ENCODE measurements at places on chromosomes 16 and 17. TPM values are rescaled to one million over a fixed set of nuclear protein-coding genes. Genes with fewer than 3 reads are reported as not detected.

GRCh38 chr17:27578718-27579085 is 52.3 kb upstream of the LGALS9 start:
- no peak for DNase-seq

DNA sequence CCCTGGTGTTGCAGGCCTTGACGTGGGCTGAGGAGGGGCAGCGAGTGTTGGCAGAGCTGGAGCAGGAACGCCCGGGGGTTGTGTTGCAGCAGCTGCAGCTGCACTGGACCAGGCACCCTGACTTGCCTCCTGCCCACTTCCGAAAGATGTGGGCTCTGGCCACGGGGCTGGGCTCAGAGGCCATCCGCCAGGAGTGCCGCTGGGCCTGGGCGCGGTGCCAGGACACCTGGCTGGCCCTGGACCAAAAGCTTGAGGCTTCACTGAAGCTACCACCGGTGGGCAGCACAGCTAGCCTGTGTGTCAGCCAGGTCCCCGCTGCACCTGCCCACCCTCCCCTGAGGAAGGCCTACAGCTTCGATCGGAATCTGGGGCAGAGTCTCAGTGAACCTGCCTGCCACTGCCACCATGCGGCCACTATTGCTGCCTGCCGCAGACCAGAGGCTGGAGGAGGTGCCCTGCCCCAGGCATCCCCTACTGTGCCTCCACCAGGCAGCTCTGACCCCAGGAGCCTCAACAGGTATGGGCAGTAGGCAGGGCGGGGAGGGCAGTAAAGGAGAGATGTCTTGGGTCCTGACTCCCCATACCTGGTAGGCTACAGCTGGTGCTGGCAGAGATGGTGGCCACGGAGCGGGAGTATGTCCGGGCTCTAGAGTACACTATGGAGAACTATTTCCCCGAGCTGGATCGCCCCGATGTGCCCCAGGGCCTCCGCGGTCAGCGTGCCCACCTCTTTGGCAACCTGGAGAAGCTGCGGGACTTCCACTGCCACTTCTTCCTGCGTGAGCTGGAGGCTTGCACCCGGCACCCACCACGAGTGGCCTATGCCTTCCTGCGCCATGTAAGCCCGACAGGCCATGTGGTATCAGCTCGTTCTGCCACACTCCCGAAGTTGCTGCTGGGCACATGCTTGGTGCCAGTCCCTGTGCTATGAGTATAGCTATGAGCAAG is 5.6 kb downstream of the PLEKHG4 start:
- DNase-seq: no peak

DNA sequence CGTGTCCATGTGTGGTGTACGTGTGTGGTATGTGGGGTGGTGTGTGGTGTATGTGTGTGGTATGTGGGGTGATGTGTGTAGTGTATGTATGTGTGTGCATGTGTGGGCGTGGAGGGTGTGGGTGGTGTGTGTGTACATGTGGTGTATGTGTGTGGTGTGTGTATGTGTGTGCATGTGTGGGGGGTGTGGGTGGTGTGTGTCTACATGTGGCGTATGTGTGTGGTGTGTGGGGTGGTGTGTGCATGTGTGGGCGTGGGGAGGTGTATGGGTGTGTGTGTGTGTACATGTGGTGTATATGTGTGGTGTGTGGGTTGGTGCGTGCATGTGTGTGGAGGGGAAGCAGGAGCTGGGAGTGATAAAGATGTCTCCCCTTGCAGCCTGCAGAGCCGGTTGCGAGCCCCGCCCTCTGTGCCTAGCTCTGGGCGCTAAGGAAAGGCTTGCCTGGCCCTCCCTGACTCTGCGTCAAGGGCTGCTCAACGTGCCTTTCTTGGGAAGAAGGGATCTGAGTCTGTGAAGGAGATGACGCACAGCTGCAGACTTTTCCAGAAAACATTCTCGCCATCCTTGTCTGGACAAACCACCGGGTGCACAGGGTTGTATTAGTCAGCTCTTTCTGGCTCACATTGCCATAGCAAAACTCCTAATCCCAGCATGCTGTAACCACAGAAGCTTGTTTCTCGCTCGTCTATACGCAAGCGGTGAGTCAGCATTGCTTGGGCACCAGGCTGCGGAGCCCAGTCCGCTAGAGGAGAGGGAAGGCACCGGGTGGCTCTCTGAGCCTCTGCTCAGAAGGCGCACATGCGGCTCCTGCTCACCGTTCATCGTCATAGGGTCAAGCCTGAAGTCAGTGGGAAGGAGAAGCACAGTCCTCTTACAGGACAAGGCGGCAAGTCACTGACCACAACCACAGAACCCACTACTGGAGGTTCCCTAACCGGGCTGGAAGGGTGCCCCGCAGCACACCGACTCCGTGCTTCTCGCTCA is 2.0 kb upstream of the CD300H start:
- DNase-seq: no peak

DNA sequence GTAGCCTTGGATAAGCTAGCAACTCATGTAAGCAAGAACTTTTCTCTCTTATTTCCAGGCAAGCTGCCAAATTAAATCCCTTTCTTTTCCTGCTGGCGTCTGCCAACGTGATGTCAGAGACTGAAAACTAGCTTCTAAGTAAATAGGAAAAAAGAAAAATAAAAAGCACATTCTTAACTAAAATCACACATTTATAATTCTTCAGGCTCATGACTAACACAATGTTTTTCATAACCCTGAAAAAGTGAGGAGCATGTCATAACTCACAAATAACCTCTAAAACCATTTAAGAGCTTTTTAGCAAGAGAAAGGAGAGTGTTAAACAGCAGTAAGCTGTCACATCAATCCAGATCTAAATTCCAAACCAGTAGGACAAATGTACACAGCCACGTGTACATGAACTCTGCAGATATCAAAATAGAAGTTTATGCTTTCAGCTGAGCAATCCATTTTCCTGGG is 110.0 kb downstream of the N4BP1 start:
- no peak for DNase-seq

GRCh38 chr17:1166276-1166675 is 13.5 kb downstream of the ABR start:
- no peak for DNase-seq

- no peak for DNase-seq
Observed at GRCh38 chr17:27535975-27536374, 79.7 kb downstream of the KSR1 start.

DNA sequence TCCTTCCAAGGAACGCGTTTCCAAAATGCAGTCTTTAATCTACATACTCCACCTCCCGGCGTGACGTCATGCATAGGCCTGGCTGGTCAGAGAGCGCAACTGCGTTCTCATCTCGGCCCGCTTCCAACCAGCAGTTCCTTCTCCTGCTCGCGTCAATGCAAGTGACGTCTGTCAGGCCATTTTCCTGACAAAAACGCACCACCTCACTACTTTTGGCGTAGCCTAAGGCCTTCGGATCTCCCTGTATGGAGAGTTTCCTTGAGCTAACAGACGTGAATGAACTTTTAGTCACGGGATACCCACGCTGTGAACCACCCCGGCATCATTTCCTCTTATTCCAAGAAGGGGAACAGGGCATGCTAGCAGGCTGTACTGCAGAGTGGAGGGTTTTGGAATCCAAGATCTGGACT is 25.0 kb downstream of the TEX14 start:
- DNase-seq: peak; percentile 23

DNA sequence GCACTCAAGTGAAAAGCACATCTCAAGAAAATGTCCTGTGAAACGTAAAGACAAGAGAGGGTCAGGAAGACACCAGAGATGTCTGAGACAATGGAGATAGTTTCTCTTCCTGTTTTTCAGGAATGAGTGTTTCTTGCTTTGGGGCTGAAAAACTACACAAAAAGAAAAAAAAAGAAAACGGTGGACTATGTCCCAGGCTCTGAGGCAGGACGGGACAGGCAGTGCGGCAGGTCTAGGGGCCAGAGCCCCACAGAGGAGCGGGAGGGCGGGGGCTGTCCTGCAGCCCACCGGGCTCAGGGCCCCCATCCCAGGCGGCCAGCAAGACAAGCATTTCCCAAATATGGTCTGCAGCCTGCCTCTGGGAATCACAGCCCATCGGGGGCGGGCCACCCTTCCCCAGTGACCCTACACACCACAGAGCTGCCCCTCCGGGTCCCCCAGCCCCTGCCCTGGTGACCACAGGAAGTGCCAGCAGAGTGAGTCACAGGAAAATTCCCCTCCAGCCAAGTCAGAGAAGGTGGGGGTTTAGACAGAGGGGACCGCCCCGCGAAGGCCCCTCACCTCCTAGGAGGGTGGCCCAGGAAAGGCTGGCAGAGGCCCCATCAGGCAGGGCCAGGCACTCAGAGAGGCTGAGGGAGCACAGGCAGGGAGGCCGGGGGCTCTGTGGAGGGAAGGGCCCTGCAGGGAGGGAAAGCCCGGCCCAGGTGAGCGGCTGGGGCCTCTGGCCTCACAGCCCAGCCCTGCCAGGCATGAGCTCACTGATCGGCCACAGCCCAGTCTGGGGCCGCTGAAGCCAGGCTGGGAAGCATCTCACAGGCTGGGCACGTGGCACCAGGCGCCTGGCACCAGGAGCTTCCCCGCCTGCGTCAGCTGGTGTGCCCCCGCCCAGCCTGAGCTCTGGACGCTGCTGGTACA is 6.3 kb downstream of the BCAR1 start:
- DNase-seq: no peak

ADCY9 gene
- 2.0 TPM for total RNA-seq

NLRC5 gene
- total RNA-seq: 372 TPM

DNA sequence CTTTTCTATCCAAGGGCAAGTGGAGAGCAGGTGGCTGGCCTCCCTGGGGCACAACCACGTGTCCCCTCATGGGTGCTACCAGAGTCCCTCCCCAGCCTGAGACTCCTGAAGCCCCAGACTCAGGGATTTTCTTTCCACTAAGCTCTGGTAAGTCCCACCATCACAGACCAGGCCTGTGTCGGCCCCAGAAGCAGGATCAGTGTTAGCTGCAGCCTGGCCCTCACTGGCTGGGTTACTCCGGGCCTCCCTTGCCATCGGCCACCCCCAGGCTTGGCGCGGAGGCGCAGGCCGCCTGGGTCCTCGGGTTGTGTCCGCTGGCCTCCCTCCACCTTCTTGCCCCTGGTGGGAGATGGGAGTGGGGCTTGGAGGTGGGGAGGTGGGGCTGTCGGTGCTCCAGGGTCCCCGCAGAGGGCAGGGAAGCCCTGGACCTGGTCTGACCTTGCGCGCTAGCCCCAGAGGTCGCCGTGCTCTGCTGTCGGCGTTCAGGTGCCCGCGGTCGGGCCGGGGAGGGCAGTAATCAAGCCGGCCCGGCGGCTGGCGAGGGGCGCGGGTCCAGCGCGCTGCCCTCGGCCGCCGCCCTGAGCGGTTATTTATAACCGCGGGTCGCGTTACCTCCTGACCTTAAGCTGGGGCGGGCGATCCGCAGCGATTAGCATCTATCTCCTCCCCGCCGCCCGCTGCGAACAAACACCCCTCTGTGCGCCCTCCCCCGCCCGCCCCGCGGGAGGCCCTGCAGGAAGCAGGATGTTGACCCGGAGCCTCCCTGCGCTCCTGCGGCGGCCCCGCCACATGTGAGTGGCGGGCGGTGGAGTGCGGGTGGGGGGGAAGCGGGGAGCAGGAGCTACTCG is 78.1 kb upstream of the TOB1 start:
- no peak for DNase-seq

GRCh38 chr17:50151937-50152547 is 1.6 kb upstream of the PPP1R9B start:
- peak; percentile 56 for DNase-seq

DNA sequence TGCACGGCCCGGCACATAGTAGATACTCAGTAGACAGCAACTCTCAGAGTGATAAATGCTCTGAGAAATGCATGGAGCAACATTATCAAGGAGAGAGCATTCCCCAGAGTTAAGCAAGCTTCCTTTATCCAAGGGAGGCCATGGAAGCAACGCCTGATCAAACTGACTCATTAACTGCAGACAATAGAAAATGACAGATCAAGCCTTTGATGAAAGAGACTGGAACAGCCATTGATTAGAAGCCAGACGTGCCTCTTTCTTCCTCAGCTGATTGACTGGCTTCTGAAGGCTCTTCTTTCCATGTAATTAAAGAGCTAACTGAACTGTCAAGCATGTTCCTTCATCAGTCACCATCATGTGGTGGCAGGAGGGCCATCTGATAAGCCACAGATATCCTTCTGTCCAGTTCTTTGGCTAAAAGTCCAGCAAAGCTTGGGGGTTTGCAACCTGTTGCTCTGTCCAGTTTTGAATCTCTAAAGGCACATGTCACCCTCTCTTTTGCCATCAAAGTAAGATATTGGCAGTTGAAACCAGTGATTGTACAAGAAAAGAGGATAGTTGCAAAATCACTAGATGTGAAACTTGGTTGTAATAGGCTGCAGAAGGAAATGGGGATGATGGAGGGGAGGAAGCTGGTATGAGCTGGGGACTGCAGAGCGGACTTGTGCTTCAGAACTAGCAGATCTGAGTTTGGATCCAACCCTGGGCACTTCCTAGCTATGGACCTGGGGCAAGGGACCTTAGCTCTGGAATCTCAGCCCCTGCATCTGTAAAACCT is 188.0 kb downstream of the HAPSTR1 start:
- DNase-seq: no peak

GRCh38 chr17:3740611-3741073 is 16.9 kb downstream of the HASPIN start:
- no peak for DNase-seq

DNA sequence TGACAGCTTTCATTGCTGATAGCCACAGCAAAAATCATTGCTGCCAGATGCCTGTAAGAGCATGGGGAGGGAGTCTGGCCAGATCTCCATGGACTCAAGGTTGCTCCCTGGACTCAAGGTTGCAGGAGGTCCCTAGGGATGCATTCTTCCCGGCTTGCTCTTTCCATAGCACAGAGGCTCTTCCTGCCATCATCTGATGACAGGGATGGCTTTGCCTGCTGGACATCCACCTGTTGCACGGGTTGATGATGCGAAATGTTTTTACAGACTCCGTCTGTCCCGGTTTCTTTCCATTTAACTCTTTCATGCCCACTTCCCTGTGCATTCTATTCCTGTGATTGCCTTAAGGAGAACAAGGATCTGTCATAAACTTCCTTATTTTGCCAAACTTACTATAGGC is 115.6 kb upstream of the HSBP1 start:
- no peak for DNase-seq

KRTAP9-8 gene
- not detected for total RNA-seq

DNA sequence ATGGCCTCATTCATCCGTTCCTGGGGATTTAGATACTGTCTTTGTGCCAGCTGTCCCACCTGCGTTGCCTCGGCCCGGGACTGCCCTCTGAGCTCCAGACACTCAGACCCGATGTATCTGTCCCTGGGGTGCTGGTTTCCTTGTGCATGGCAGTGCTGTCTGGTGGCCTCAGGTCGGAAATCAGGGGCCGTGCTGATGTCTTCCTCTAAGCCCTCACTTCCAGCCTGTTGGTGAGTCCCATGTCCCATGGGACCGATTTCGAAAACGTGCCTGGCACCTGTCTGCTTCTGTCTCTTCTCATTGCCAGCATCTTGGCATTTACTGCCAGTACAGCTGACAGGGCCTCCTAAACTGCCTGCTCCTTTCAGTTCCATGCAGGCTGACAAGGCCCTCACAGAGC is 22.1 kb downstream of the NT5M start:
- no peak for DNase-seq

ATP1B2 gene
- total RNA-seq: not detected

GAST gene
- total RNA-seq: not detected

BRICD5 gene
- 5.1 TPM for total RNA-seq

DNA sequence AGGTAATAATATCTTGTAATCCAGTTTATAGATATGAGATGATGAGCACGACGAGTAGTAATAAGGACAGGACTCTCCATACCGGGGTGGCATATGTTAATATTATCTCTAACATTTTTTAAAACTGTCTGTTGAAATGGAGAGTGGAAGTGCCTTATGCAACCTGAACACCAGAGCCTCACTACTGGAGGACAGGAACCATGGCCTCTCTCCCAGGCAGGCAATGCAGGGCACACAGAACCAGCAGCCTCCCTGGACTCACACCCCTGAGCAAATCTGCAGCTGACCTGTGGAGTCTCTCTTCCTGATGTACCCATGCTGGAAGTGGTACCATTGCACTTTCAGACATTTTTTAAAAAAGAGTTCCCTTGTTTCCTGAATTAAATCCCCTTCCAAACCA is 55.2 kb upstream of the ERN1 start:
- no peak for DNase-seq

SDR42E1 gene
- 7.4 TPM for total RNA-seq
